ENCODE measurements at places on chromosomes 5 and 9. TPM values are rescaled to one million over a fixed set of nuclear protein-coding genes. Genes with fewer than 3 reads are reported as not detected.

DNA sequence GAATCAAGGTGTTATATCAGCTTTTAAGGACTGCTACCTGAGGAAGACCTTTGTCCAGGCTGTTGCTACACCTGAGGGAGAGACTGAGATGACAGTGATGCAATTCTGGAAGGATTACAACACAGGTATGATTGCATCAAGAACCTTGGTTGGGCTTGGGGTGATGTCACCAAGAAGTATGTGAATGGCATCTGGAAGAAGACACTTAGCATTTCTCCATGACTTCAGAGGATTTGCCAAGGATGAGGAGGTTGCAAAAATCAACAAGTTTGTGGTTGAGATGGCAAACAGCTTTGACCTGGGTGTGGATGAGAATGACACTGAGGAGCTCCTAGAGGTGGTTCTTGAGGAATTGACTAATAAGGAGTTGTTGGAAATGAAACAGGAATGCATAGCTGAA, 67.9 kb upstream of the PANK3 start:
- no peak for DNase-seq
- no peaks in the 10 kb centered on the region for H3K36me3 ChIP-seq
- no peak overlapping the region for H3K27ac ChIP-seq
- H3K4me3 ChIP-seq, result no peak overlapping the region
- H3K27me3 ChIP-seq, result no peaks in the 10 kb centered on the region
- H3K4me1 ChIP-seq, result no peaks in the 10 kb centered on the region

GRCh38 chr5:169956756-169957155, 23.5 kb downstream of the INSYN2B start:
- H3K36me3 ChIP-seq, result no peaks in the 10 kb centered on the region
- peaks cover 3% of the 10 kb centered on the region for H3K4me1 ChIP-seq
- DNase-seq, result peak; percentile 46
- no peak overlapping the region for H3K27ac ChIP-seq
- H3K4me3 ChIP-seq, result no peak overlapping the region
- no peaks in the 10 kb centered on the region for H3K27me3 ChIP-seq

GRCh38 chr9:15961217-15961616, 408.4 kb downstream of the CCDC171 start:
- no peak overlapping the region for H3K4me3 ChIP-seq
- H3K4me1 ChIP-seq, result no peaks in the 10 kb centered on the region
- DNase-seq, result no peak
- no peaks in the 10 kb centered on the region for H3K36me3 ChIP-seq
- no peak overlapping the region for H3K27ac ChIP-seq

GRCh38 chr5:41279040-41279439, 65.7 kb upstream of the C6 start:
- H3K36me3 ChIP-seq, result no peaks in the 10 kb centered on the region
- H3K27me3 ChIP-seq, result no peaks in the 10 kb centered on the region
- peaks cover 6% of the 10 kb centered on the region for H3K4me1 ChIP-seq
- no peak overlapping the region for H3K4me3 ChIP-seq
- DNase-seq, result no peak

DNA sequence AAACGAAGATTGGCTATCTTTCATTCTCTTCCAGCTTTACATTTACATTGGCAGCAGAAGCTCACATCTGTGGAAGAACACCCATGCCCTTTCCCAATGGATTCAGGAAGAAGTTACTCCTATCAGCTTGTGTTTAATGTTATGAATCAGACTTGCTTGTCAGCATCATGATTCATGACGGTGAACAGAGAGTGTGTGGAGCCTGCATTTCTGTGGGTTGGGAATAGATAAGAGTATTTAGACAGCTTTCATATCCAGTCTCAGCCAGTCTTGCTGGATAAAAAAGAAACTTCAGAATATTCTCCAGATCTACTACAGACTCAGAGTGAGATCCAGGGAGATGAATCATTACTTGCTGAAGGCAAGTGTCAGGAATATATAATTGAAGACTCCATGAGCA, 812.9 kb upstream of the ZNF608 start:
- H3K36me3 ChIP-seq, result no peaks in the 10 kb centered on the region
- H3K27ac ChIP-seq, result no peak overlapping the region
- no peak overlapping the region for H3K4me3 ChIP-seq
- peaks cover 4% of the 10 kb centered on the region for H3K4me1 ChIP-seq
- peak; percentile 99 for DNase-seq

- no peak for DNase-seq
- H3K27me3 ChIP-seq, result no peaks in the 10 kb centered on the region
These were observed 18.6 kb downstream of the BAAT start for GRCh38 chr9:101366038-101366756.

DNA sequence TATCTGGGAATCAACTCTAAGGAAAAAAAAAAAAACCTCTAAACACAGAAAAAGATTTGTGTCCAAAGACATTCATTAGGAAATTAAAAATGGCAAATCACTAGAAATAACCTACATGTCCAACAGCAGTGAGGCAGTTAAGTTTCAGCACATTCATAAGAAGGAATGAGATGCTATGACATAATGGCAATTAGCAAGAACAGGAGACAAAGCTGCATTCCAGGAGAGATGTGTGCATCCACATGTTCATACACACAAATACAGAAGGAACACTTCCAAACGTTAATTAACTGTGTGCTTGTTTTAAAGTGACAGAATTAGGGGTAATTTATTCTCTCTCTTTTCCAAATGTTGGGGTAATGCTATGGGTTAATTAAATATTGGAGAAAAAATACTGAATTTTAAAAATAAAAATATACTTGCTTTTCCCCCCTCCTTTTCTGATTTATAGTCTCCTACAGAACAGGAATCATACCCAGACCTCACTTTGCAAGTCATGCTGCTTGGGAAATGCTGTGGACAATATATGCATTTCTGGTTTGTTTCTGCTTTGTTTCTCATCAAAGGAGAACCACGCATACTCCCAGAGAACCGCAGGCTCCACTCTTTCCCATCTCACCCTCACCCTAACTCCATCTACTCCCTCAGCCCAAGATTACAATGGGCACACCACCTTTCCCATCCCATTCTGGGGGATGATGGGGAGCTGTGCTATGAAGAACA, 114.1 kb downstream of the CDK5RAP2 start:
- no peak overlapping the region for H3K27ac ChIP-seq
- peaks cover 9% of the 10 kb centered on the region for H3K36me3 ChIP-seq
- no peaks in the 10 kb centered on the region for H3K27me3 ChIP-seq
- H3K4me1 ChIP-seq, result no peaks in the 10 kb centered on the region
- H3K4me3 ChIP-seq, result no peak overlapping the region

DNA sequence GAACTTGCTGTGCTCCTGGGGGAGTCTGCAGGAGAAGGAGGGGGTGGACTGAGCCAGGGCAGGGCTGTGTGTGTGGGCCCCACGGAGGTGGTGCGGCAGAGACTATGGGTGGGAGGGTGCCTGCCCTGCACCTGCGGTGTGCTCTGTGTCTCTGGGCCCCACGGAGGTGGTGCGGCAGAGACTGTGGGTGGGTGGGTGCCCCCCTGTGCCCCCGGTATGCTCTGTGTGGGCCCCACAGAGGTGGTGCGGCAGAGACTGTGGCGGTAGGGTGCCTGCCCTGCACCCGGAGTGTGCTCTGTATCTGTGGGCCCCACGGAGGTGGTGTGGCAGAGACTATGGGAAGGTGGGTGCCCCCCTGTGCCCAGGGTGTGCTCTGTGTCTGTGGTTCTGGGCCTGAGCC, 103.7 kb downstream of the EHMT1 start:
- no peaks in the 10 kb centered on the region for H3K27me3 ChIP-seq
- H3K36me3 ChIP-seq, result peaks cover 29% of the 10 kb centered on the region
- DNase-seq, result no peak
- 0 out of 2 replicates have a peak, but pooled peaks cover 2% of the 10 kb centered on the region for H3K4me1 ChIP-seq

Gene TMOD1
- 0.18 TPM for total RNA-seq

Gene SUSD1
- total RNA-seq, result 4.7 TPM

Gene CDX1
- total RNA-seq, result 0.18 TPM

Data from IMR-90 (cell line).